NCI-H187 (cell line): ENCODE measurements at places on chromosomes 2 and 18.

DNA sequence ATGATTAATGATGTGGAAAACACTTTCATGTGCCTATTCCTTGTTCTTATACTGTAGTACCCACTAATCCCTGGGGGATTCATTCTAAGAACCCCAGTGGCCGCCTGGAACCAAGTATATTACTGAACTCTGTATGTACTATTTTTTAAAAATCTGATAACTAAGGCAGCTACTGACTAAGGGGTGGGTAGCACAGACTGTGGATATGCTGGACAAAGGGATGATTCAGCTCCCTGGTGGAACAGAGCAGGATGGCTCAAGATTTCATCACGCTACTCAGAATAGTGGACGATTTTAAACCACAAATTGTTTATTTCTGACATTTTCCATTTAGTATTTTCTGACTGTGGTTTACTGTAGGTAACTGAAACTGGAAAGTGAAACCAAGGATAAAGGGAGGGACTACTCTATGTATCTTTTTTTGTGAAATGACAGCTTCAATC, 41.8 kb upstream of the CDC42EP3 start:
- no peak for DNase-seq

- no peak for DNase-seq
Measured at GRCh38 chr2:16900405-16901025, 234.9 kb upstream of the CYRIA start.

DNA sequence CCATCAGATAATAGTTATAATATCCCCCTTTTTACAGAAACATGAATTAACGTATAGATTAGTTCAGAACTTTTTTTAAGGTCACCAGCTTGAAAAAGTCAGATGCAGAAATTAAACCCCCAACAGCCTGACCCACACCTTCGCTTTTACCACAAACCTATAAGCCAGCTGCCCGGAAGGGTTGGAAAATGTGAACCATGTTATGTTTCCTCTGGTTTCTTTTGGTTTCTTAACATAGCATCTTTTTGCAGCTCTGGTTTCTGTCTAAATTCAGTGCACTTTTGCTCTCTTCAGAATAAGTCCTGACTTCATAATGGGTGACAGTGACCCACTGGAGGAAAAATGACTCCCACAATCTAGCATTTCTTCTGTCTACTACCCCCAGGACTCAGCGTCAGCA, 381.7 kb upstream of the DDX18 start:
- no peak for DNase-seq

DNA sequence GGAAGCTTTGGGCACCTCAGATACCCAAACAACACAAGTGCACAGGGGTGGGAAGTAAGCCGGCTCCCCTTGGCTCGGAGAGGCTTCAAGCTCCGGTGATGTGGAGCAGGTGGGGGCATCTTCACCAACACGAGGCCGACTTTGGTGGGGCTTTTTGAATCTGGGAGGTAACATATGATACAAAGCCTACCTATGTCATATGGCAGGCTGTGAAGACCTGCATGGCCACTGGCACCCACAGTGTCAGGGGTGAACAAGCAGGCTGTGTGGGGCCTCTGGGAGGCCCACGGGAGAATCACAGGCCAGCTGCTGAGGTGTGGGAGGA, 109.0 kb downstream of the EIPR1 start:
- no peak for DNase-seq

- no peak for DNase-seq
Measured at GRCh38 chr2:223404616-223405015, 197.5 kb downstream of the SCG2 start.

DNA sequence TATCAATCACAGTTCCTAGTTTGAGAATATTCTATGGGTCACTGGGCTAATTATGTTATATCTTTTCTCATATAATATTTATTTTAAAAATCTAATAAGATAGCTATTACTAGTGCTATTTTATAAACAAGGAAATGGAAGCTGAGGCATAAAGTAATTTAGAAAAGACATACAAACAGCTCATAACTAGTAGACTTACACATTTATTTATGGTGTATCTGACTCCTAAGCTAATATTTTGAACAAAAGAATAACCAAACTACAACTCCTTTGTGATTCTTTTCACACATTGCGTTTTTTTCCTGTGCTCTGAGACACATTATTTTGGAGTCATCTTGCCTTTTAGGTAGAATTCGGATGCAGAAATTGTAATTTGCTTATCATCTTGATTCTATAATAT, 742.0 kb upstream of the LRRTM4 start:
- no peak for DNase-seq

GRCh38 chr2:23241611-23242245, 143.3 kb upstream of the KLHL29 start:
- no peak for DNase-seq

- DNase-seq, result no peak
Measured at GRCh38 chr2:240557808-240558207, at the start of gene ANKMY1. Gene ANKMY1 (minus strand): TSS chr2:240557988. CDS start chr2:240557335, 653 bp downstream.

DNA sequence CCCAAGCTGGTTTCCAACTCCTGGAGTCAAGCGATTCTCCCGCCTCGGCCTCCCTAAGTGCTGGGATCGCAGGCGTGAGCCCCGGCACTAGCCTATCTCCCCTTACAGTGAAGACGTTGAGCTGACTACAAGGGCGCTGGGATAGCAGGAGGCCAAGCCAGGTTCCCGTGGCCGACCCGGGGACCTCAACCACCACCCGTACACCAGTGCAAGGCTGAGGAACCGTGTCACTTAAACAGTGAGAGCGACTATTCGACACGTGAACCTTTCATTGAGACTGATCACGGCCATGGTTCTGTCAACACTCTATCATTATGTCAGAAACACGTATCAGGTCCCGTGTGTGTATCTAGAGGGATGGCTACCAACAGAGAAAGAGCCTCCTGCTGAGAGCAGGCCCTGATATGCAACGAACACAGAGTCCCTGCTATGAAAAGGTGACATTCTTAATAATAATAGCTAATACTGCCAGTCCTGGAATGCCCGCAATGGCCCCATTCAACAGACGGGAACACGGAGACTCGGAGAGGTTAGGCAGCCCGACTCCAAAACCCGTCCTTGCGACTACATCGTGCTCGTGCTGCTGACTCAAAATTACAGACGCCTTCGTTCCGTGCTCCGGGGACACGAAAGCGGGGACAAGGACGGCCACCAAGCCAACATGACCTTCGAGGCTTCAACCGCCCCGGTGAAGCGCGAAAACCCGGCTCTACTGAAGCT, 833 bp downstream of the AFG3L2 start:
- no peak for DNase-seq

- no peak for DNase-seq
Measured at GRCh38 chr2:155830351-155830750, 502.2 kb downstream of the NR4A2 start.

DNA sequence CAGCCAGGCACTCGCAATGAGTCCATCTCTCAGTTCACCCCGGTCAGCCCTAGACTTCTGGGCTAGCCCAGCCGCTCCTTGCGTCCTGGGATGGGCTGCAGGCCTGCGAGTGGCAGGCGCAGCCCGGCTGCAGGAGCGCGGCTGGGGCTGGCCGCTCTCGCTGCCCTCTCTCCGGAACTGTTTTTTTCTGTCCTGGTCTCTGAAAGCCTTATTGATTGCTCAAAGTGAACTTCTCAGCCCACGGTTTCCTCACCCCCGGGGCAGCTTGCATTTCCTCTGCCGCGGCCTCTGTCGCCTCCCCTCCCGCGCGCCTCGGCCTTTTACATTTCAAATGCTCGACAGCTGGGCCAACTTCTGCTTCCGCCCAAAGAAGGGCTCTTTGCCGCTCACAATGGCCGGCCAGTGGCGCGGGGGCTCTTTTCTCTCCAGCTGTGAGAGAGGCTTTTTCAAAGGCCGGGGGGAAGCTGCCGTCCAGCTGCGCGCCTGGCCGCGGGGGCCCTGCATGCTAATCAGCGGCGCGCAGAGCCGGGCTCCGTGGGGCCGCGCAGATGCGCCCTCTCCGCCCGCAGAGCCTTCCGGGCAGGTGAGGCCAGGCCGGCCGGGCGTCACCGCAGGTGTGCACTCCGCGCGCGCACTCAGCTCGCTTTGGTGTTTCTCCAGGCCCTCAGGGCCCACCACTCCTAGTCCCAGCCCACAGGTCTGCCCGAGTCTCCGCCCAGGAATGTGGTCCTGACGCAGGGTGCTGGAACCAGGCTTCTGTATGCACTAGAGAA, 513.8 kb downstream of the RNF144A start:
- DNase-seq, result no peak
